ENCODE measurements at places on chromosomes 11 and 22.
A peak's percentile ranks its signal among the peaks of the same experiment; 100 is the strongest.

- no peak for DNase-seq
Measured at GRCh38 chr11:61146416-61146815, 14.8 kb downstream of the VPS37C start.

- no peak for DNase-seq
Measured at GRCh38 chr11:35390737-35391682, 28.3 kb downstream of the SLC1A2 start.

DNA sequence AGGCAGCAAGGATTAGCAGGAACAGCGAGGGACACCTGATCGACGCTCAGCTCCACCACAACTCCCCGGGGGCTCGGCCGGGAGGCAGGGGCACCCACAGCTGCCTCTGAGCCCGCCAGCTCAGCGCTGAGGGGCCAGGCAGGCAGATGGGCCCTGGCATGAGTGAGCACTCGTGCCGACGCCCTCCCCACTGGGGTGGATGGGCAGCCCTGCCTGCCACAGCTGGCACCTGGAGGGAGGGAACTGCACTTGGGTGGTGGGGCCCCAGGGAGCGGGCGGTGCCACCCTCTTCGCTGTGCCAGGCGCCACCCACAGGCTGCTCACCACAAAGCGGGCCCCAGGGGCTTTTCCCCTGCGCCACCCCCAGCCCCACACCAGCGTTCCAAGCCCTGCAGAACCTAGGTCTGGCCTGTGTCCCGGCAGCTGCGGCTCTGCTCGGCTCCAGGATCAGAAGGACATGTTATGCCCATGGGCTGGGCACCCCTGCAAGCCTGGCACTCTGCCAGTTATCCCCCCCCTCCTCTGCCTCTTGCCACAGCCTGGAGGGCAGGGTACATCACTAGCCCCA is 28.8 kb downstream of the WNT7B start:
- DNase-seq, result peak; percentile 81

GRCh38 chr11:128388206-128388815 is 199.0 kb downstream of the ETS1 start:
- DNase-seq, result no peak

GRCh38 chr22:28058036-28058435 is 139.0 kb upstream of the PITPNB start:
- no peak for DNase-seq

DNA sequence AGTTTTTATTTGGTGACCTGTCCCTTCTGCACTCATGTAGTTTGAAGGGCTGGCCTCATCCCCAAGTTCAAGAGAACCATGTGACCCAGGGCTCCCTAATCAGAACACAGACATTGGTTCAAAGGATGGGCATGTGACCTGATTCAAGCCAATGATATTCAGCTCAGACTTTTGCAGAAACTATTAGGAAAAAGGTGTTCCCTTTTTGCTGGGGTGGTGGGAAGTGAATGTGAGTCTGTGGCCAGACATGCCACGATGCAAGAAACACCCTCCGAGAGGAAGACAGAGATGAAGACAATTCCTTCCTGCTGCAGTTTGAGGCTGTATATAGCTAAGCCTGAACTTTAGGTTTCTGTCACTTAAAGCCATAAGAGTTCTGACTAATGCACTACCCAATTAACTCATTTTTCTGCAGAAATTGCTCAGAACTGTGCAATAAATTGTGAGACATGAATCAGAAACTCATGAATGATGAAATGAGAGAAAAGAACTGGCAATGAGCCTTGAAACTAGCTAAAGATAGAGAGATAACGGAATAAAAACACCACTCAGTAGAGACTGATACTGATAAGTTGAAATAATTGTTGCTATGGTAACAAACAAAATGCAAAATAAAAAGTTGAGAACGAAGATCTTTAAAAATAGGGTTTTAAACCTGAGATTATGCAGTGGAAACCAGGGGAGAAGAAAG is 9.2 kb upstream of the MAPK1 start:
- no peak for DNase-seq

DNA sequence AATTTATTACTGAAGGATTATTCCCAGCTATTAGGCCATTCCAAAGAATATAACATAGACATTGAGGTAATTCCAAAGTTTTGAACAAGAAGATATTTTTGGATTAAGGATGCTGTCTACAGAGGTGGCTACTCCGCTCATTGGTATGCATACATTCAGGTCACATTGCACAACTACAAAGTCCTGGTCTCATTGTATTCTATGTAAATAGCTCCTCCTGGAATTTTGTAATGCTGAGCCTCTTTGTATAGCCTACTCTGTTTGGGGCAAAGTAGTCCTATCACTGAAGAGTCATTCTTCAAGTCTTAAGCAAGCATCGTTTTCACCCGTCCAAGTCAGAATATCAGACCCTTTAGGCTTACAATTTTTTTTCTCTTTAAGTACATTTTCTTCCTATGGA is 142.4 kb downstream of the KIF18A start:
- DNase-seq, result no peak

- DNase-seq, result no peak
Measured at GRCh38 chr11:22331771-22332170, 6.4 kb upstream of the SLC17A6 start.

DNA sequence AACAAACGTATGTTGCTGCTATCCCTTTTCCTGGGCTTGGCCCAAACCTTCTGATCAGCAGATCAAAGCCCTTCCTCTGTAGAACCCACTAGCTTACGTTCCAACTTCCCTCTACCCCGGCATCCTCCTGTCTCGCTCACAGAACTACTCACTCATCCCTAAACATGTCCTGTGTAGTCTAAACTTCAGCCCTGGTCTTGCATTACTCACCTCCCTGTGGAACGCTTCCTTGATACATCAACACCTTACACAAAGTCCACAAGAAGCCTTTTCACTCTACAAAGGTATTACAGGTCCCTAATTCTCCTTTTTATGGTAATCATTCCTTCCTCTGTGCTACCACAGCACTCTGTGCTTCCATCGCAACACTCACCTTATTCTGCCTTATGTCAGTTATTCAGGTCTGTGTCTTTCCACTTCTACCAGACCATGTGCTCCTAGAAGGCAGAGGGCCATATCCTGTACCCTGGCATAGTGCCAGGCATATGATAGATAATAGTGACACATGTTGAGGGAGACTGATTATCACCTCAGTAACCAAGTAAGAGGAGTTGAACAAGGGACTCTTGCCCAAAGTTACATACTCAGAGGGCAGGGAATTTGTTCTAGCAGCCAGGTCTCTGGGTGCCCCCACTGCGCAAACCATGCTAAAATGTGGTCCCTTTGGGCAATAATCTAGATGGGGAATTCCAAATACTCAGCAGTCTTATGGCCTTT is 41.6 kb downstream of the USP35 start:
- DNase-seq, result no peak

- no peak for DNase-seq
Measured at GRCh38 chr11:2774173-2775082, 74.6 kb upstream of the KCNQ1OT1 start.

GRCh38 chr11:77039491-77040400 is 5.5 kb downstream of the B3GNT6 start:
- no peak for DNase-seq

- DNase-seq, result no peak
Measured at GRCh38 chr11:73012121-73012863, 129.8 kb downstream of the FCHSD2 start.

- DNase-seq, result peak; percentile 31
Measured at GRCh38 chr11:18720808-18721560, 5.0 kb downstream of the IGSF22 start.

GRCh38 chr22:42939451-42939881 is 75.5 kb downstream of the PACSIN2 start:
- no peak for DNase-seq

DNA sequence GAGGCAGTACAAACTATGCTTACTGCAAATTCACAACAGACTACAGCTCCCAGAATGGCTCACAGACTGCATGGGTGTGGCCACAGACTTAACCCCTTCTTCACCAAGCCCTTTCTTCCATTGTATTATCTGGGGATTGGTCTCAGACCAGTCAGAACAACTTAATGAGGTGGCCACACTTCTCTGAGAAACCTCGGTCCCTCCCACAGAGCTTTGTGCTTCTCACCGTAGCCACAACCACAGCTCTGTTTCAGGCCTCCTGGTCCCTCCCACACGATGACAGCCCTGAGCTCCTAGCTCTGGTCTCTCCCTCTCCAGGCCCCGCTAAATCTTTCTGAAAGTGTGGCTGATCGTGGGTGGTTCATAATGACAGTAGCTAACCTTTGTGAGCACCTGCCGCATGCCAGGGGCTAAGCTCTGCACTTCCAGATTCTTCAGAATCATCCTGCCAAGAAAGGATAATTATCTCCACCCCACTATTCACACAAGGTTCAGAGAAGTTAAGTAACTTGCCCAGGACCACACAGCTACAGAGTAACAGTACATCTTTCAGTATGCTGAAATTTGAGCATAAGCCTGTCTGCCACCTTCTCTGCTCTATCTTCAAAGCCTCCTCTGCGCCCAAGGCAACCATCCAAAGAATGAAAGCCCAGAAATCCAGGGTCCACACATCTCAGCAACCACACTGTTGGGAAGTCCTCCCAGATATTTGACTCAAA is 5.4 kb downstream of the PDE2A start:
- no peak for DNase-seq

- no peak for DNase-seq
Measured at GRCh38 chr11:67022961-67023956, at the start of gene SYT12. Gene SYT12 (plus strand): TSS chr11:67023134. CDS start chr11:67030145, 7,011 bp downstream.

GRCh38 chr11:88105951-88106350 is 69.3 kb downstream of the RAB38 start:
- no peak for DNase-seq

DNA sequence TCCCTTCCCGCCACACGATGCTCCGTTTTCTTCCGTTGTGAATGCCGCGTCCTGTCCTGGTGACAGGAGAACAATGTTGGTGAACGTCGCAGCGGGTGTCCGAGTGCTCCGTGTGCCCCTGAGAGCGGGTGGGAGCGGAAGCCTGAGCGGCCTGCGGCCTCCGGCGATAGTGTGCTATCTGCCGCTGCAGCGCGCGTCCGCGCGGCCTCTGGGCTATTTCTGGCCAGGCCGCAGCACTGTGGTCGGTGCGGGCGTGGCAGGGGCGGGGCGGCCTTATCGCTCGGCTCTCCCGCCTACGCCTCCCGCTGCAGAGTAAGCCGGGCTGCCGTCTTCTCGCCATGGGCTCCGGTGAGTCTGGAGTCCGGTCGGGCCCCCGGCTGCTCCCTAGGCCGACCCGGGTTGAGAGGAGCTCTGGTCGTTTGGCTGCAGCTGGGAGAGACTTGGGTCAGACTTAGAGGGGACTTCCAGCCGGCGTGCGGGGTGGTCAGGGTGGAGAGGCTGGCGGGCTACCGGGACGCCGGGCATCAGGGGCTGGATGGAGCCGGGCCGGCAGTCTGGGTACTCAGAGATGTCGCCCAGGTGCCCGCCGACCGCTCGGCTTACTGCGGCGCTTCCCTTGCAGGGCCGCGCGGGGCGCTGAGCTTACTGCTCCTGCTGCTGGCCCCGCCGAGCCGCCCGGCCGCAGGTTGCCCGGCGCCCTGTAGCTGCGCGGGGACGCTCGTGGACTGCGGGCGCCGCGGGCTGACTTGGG is at the start of gene GP1BB:
Gene GP1BB, plus strand, starts transcription at position 308 of the 751 bp plus-strand sequence. Its CDS starts 31 bp downstream, at position 339.
- no peak for DNase-seq

- no peak for DNase-seq
Measured at GRCh38 chr22:35534091-35534490, 6.5 kb upstream of the RASD2 start.

GRCh38 chr11:134640971-134641968 is 229.2 kb upstream of the B3GAT1 start:
- DNase-seq, result no peak

DNA sequence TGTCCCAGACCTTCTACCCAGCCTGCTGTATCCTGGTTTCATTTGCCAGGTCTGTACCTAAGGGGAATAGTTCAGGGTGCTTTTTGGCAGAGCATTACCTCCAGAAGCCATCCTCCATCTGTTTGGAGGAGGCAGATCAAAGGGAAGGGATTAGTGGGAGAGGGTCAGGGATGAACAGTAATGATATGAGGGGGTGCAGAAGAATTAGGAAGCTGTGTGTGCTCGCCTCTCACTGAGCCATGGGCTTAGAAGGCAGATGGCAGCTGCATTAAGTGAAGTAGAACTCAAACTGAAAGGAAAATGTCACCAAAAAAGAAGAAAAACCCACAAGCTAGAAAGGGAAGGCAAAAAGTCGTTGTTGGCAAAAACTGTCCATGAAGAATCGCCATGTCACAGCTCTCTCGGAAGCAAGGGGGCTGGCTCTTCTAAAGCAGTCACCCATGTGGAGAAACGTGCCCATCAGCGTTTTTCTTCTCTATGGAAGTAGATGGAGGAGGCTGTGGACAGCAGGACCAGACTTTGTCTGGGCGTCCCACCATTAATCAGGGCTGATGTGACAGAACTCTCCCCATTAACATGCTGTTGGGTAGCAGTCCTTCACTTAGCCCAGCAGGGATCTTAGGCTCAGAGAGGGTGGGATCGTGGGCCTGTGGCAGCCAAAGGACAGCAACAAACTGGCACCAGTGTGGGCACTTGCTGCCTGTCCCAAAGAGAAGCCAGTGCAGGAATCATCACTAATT is 46.8 kb downstream of the CEP164 start:
- no peak for DNase-seq

DNA sequence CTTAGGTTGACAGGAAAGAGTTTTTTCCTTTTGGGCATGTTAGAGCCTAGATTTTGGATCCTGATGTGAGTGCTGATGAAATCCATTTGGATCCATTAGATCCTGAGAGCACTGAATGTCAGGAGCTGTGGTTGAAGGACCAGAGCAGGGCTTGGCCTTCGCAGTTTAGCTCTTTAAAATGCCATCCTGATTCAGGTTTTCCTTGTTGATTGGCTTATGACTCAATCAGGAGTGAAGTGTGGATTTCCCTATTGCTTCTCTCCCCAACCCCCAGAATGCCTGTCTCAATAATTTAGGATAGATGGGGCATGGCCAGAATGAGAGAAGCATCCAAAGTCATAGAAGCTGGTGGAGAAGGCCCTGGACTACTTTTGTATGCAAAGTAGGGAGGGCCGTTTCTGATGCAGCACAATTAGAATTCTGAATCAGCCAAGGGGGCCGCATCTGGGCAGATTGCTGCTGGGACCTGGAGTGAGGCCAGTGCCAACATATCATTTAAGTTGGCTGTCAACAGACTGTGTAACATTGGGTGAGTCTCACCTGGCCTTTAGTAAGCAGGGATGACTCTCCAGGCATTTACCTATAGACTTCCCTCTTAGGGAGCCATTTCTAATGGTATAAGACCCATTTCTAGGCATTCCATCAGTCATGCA is 80.5 kb downstream of the TEAD1 start:
- DNase-seq, result no peak

- no peak for DNase-seq
Measured at GRCh38 chr11:111123463-111124398, 121.8 kb upstream of the POU2AF2 start.

GRCh38 chr11:28878025-28878424 is 769.8 kb downstream of the METTL15 start:
- DNase-seq, result no peak
